Cortex of kidney (tissue), 1 donor: ENCODE measurements at places on chromosomes 13 and 19.

GRCh38 chr13:64477146-64477545, 2753.0 kb downstream of the PCDH9 start:
- DNase-seq = no peak

GRCh38 chr19:19062454-19063182, 1.2 kb upstream of the SLC25A42 start:
- no peak for DNase-seq

DNA sequence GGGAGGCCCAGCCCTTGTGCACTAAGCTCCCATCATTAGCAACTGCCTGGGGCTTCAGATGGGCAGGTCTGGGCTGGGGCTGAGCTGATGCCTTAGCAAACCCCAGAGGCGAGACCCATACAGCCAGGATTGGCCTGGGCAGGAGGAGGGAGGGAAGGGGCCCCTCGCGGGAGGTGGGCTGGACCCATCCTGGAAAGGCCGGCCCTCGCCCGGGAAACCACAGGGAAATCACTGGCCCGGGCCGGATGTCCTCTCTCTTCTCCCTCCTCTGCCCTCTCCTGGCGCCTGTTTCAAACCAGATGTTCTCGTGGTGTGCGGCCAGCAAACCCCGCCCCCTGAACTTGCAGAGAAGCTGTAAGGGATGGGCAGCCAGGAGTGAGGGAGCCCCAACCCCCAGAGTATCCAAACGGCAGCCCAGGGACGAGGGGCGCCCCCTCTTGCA, 43.1 kb downstream of the TMEM255B start:
- DNase-seq = no peak

DNA sequence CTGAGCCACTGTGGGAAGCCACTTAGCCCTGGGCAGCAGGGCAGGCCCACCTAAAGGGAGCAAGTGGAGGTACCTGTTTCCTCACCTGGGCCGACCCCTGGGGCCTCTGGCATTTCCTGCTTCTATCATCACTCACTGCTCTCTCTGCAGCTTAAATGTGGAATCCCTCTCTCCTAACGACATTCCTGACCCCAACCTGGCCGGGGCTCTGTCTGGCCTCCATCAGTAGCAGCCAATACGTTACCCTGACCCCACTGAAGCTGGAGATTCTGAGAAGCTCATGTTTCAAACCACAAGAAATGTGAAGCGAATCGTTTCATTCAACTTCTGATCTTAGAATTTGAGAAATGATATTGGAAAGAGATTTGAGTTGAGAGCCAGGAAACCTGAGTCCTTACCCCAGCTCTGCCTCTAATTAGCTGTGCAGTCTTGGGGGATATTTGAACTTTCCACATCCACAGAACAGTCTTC, 39.9 kb downstream of the DOCK9 start:
- no peak for DNase-seq

GRCh38 chr13:100526318-100527000, 62.1 kb downstream of the GGACT start:
- DNase-seq = no peak
